GM23248 (cell line): ENCODE measurements at places on chromosomes 3 and 15. TPM values are rescaled to one million over a fixed set of nuclear protein-coding genes. Genes with fewer than 3 reads are reported as not detected.

Gene GPR87
- total RNA-seq = 0.22 TPM in 1 of 2 replicates, not detected in the other

Gene PAQR5
- total RNA-seq = 3.8 and 4.6 TPM in 2 replicates

Gene GTF2A2
- 30.8 and 66.3 TPM in 2 replicates for total RNA-seq

Gene ZBTB47
- 65.4 and 72.8 TPM in 2 replicates for total RNA-seq

DNA sequence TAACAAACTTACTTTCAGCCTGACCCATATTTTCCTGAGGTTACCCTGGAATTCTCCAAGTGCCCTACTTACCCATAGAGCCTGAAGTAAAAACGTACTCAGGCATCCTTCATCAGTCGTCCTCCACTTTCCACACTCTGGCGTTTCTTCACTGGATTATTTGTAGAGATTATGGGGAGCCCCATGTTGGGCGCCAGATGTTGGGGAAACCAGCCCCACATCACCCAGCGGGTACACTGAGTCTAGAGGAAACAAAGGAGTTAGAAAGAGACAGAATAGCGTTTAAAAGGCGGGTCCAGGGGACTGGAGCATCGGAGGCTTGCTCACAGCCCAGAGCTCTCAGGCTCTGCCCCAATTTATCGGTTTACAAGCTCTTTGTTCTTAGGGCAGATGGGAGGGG is 9.7 kb upstream of the SLC28A2 start:
- no peaks in the 10 kb centered on the region for H3K36me3 ChIP-seq
- H3K4me1 ChIP-seq = no peaks in the 10 kb centered on the region
- no peak overlapping the region for H3K27ac ChIP-seq
- no peak overlapping the region for H3K4me3 ChIP-seq

- no peak overlapping the region for H3K27ac ChIP-seq
- H3K27me3 ChIP-seq = no peaks in the 10 kb centered on the region
- no peaks in the 10 kb centered on the region for H3K36me3 ChIP-seq
- no peak overlapping the region for H3K4me3 ChIP-seq
These were observed 52.2 kb downstream of the ABHD5 start for GRCh38 chr3:43742920-43743319.

DNA sequence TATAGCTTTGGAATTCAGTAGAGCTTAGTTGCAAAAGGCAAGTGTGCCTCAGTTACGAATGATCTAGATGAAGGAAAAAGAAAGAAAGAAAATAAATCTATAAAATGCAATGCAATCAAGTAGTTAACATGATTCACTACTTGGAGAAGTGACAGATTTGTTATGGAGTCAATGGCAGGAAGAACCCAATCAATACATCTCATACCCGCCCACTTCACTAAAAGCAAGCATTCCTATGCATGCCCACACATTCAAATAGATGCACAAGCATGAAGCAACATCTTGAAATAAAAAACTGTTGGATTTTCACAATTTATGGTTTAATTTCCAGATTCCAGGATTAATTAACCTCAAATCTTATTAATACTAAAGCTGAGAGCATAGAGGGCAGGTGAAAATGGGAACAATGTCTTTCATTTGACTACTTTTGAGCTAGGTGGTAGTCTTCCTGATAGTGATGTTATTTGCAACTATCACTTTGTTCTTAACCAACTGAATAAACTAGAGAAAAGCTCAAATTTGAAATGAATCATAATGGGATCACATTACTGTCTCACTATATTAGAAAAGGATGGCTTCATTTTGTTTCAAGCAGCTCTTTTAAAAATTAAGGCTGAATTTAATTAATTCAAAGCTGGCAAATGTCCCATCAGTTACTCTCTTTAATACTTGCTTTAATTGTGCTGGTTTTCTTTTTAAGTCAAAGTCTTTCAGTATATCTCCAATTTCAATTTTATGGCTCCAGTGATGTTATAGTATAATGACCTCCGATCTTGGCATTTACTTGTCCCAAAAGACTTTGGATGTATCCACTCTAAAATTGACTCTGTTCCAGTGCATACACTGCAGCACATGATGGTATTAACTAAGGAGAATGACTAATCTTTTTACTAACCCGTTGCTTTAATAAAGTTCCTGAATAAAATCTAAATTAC is 46.7 kb upstream of the CCDC50 start:
- DNase-seq = peak; percentile 39
- peaks cover 10% of the 10 kb centered on the region for H3K4me1 ChIP-seq
- H3K27ac ChIP-seq = no peak overlapping the region
